ENCODE measurements at places on chromosomes 6 and 20. TPM values are rescaled to one million over a fixed set of nuclear protein-coding genes. Genes with fewer than 3 reads are reported as not detected.

- no peak for DNase-seq
These were observed 11.9 kb downstream of the CCDC167 start for GRCh38 chr6:37487591-37488380.

DNA sequence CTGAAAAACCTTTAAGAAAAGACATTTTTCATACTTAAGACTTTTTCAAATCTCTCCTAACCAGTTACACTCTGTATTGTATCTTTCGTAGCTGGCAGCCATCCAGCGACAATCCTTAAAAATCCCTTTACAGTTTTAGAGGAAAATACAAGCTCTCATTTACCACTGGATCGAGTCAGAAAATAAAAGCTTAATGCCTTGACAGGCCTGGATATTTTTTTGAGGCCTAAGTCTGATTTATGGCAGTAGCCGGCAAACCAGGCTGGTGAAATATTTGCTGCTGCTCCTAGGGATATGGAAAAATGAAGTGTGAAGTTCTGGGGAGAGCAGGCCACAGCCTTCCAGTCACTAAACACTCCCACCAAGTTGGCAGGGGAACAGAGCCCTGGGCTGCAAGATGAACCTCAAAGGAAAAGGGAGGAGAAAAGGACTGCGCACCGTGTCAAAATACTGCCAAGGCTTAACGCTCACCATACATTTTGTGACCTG, 213.0 kb upstream of the SUPT3H start:
- DNase-seq, result peak; percentile 87

GRCh38 chr6:11718463-11718862, 60.1 kb downstream of the ADTRP start:
- no peak for DNase-seq

Gene IPCEF1
- 0.32 TPM for total RNA-seq

DNA sequence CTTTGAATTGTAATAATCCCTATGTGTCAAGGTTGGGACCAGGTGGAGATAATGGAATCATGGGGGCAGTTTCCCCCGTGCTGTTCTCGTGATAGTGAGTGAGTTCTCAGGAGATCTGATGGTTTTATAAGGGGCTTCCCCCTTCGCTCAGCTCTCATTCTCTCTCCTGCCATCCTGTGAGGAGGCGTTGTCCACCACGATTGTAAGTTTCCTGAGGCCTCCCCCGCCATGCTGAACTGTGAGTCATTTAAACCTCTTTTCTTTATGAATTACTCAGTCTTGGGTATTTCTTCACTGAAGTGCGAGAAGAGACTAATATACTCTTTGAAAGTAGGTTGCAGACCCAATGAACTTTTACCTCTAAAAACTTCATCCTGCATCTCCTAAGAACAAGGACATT, 39.2 kb upstream of the KCNG1 start:
- DNase-seq, result no peak

- no peak for DNase-seq
These were observed 50.7 kb upstream of the PLCG1 start for GRCh38 chr20:41086402-41087324.

GRCh38 chr6:95431637-95432228, 145.6 kb upstream of the MANEA start:
- peak; percentile 48 for DNase-seq

Gene EYS
- total RNA-seq, result under 0.01 TPM

DNA sequence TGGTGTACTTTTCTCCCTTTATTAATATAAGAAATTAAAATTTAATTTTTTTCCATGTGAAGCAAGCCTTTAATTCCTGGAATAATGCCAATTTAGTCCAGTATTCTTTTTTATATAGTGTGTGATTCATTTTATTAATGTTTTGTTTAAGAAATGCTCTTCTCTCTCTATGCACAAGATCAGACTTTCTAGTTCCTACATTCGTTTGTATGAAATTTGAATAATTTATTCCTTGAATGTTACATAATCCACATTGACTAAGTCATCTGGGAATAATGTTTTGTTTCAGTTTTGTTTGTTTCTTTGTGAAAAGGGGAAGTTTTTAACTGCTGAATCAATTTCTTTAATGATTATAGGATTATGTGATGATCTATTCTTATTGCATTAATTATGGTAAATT, 181.4 kb upstream of the ID4 start:
- DNase-seq, result no peak

Gene ATP9A
- total RNA-seq, result 9.3 TPM

DNA sequence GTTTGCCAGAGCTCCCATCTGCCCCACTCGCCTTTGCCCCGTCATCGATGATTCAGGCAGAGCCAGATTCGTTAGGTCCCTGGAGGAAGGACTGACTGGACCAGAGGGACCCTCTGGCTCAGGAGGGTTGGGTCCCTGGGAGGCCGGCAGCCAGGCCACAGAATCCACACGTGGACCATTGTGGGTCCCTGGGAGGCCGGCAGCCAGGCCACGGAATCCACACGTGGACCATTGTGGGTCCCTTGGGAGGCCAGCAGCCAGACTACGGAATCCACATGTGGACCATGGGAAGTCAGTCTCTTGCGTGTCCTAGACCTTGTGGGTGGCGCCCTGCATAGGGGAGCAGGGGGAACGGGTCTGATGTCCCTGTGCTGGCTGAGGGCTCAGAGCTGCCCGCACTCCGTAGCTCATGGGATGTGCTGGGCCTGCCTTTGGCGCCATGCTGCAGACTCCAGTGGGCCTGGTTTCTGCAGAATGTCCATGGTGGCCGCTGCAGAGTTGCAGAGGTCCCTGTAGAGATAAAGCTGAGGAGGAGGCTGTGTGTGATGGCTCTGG, 23.5 kb downstream of the UCKL1 start:
- DNase-seq, result no peak

- no peak for DNase-seq
These were observed 90.5 kb downstream of the MAN1A1 start for GRCh38 chr6:119259027-119259426.

GRCh38 chr6:36430351-36430750, 12.3 kb downstream of the PXT1 start:
- peak; percentile 50 for DNase-seq

- DNase-seq, result peak; percentile 79
These were observed 32.2 kb downstream of the CARMIL1 start for GRCh38 chr6:25311331-25311840.

GRCh38 chr20:2446845-2447244, 23.7 kb downstream of the SNRPB start:
- DNase-seq, result no peak

Gene NRN1
- not detected for total RNA-seq

DNA sequence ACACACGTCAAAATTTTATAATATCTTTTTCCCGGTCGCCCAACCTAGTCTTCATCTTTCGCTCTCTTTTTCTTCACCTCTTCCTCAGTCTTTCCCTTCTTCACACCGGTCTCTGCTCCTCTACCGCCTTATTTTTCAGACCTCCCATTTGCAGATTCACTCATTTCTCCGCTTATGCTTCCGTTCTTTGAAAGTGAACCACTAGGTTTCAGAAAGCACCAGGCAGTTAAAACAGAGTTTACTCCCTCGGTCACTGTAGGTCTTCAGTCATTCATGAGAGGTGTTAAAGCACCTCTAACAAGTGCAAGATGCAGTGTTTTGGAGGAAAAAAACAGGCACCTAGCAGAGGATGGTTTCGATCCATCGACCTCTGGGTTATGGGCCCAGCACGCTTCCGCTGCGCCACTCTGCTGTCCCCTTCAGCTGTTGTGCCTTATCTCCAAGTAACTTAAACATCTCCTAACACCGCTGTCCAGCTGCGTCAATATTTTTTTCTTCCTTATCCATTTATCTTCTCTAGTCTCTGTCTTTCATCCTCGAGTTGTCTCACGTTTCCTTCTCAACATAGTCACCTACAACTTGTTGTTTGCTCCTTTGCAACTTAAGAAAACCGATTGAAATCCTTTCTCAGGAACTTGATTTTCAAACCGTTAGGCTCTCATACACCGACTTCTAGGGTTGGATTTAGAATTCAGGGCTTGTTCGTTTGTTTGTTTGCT, 119.7 kb upstream of the ZNF184 start:
- peak; percentile 60 for DNase-seq

- DNase-seq, result peak; percentile 10
These were observed 11.2 kb downstream of the RNGTT start for GRCh38 chr6:88952065-88952704.

Gene GTSF1L
- not detected for total RNA-seq

DNA sequence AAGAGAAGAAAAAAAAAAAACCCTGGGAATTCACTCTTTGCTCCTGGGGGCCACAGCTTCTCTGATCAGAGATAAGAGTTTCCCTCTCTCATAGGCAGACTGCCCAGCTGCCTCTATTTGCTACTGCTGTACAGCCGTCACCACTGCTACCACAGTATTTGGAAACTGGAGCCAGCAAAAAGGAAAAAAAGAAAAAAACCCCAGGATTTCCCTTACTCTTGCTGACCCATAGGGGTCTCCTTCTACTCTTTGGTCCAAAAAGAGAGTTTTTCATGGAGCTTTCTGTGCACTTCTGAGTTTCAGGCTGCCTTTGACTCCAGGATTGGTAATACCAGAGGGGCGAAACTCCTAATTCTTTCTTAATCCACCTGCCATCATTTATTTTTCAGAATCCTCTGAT, 89.7 kb downstream of the MDGA1 start:
- DNase-seq, result peak; percentile 20

DNA sequence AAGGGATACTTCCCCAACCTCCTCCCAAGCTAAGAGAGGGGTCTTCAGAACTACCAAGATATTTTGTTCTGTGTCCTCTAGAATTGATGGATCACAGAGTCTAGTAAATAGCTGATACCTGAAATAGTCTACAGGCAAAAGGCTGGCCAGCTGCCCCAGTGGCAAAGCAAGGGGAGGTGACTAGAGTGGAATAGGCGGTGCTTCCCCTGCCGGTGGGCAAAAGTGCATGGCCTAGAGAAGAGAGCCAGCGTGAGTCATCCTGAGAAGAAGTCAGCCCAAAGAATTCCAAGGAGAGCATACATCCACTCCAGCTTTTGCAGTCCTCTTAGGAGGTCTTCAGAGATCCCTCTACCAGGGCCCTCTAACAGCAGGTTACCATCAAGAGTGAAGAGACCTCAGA, 14.7 kb downstream of the DPPA5 start:
- no peak for DNase-seq

Gene TRIM10
- total RNA-seq, result not detected

Gene ELOVL2
- 1.6 TPM for total RNA-seq

GRCh38 chr6:157438611-157439111, 57.7 kb downstream of the ZDHHC14 start:
- peak; percentile 22 for DNase-seq

DNA sequence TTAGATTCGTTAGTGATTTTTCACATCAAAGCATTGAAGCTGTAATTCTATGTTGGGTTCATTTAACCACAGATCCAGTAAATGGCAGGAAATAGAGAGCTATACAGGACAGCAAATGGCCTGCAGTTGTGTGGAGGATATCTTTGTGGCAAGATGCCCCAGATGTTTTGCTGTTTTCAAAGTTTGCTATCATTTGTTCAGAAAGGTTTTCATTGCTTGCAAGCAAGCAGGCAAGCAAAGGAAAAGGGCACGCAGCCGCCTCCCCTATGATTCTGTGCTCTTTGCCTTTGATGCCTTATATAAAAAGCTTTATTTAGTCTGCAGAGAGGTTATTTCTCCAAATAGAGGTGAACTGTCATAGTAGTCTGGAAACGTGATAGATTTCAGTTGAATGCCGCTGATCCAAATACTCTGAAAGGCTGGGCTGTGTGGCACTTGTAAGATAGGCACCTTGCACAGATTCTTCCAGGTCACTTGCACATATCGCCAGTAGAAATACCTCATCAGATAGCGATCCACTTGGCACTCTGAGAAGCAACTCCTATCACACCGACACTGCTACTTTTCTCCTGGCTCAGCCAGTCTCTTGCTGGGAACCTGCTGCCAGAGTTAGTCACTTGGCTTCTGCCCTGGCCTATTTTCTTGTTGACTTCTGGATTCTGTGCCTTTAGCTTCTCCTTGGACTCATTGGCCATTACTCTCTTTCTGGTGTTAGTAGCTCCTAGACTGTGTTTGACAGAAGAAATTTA, 66.4 kb downstream of the UTRN start:
- no peak for DNase-seq

DNA sequence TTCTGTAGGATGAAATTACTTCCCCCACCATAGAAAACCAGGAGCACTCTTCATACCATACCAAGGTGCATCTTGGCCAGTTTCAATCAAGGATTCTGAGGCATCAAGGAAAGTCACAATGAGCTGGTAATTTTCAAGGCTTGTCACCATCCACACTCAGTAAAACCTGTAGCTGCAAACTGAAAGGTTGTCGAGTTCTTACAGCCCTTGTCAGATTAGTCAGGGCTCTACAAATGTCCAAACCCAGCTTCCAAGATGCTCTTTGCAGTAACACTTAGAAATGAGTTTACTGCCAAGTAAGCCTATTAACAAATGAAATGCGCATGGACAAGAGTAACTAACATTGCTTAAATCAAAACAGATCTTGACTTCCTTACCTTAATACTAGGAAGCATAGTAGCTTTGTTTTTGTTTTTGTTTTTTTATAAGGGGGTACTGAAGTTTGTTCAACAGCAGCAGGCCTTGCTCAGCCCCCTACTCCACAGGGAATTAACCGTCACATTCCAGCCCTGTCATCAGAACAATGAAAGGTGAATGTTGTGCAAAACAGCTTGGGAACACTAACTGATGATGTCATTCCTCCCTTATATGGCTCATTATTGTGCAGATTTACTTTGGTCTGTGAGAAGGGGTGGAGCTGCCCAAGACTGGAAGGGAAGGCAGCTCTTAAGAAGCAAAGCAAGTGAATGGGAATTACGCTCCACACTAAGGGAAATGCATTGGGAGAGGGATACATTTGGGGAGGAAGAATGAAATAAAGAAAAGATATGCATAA, 49.9 kb upstream of the TMEM30A start:
- peak; percentile 50 for DNase-seq

GRCh38 chr6:11011787-11012234, 32.3 kb downstream of the ELOVL2 start:
- no peak for DNase-seq

All from fibroblast of villous mesenchyme (primary cell).